ENCODE measurements at places on chromosomes 3 and 15.
A peak's percentile ranks its signal among the peaks of the same experiment; 100 is the strongest.

- DNase-seq, result no peak
These were observed 254.9 kb downstream of the TJP1 start for GRCh38 chr15:29567336-29567735.

DNA sequence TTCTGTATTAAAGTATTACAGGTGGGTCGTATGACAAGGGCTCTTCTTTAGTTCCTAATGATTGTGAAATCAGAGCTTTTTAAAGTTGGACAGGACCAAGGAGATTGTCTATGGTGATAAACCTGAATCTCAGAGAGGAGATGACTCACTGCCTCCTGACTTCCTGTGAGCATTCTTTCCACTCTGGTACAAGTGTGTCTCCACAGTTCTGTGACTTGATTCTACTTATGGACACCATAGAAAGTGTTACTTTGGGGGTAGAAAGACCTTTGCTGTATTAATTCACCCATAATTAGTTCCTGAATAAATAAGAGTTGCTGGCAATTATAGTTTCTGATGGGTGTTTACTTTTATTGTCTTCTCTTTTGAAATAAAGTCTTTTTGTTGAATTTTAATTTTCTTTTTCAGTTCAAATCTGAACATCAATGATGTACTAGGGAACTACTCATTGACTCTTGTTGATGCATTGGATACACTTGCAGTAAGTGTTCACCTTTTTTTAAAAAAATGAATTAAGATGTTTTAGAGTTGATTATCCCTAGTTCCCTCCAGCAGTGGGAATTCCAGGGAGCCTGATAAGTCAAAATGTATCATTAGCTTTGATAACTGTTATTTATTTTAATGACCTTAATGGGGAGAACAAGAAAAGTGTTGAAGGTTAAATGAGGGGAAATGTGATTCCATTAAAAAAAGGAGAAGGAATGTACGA, 7.4 kb downstream of the EDEM1 start:
- DNase-seq, result peak; percentile 82

GRCh38 chr3:177144922-177145321, 52.4 kb downstream of the TBL1XR1 start:
- peak; percentile 21 for DNase-seq

GRCh38 chr15:70195171-70195570, 97.5 kb upstream of the TLE3 start:
- no peak for DNase-seq

DNA sequence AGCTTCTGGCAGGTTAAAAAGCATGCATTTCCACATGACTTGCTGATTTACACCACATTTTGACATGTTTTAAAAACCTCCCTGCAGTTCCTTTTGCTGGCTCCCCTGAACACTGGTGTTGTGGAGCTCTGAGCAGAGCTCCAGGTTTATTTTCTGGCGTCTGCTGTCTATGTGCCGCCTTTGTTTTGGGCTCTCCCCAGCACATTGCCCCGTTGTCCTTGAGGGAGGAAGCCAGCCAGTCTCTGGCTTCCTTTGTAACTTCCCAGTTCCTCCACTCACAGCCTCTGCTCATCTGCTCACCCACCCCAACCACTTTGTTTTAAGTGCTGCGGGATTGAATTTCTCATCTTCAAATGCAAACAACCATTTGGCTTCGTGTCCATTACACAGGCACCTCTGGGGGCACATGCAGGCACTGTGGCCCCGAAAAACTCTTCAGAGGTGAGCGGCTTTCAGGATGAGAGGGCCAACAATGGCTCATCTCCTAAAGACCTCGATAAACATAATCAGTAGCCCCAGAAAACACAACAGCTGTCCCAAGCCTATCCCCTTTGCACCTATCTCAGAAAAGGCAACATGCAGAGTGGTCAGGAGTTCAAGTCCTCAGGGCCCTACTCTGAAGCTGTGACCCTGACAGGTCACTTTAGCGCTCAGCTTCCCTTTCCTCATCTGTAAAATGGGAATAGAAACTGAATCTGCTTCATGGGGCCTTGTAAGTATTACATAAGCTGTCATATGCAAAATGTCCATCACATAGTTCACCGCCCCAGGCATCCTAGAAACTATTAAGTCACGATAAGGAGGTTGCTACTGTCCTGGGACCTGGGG, 1.3 kb upstream of the MEF2A start:
- peak; percentile 95 for DNase-seq

- no peak for DNase-seq
These were observed 31.2 kb upstream of the MUSTN1 start for GRCh38 chr3:52865994-52866393.

Data from inflammatory macrophage treated with lipopolysaccharide for 4 hours (primary cell).